Uterus (tissue), 4 donors: ENCODE measurements at places on chromosomes 2 and 18.
A peak's percentile ranks its signal among the peaks of the same experiment; 100 is the strongest.

- H3K36me3 ChIP-seq = no peaks in the 10 kb centered on the region
- no peak overlapping the region for H3K4me3 ChIP-seq
- no peaks in the 10 kb centered on the region for H3K4me1 ChIP-seq
- no peak for DNase-seq
- no peak overlapping the region for H3K27ac ChIP-seq
Measured at GRCh38 chr2:35989040-35989439, 366.5 kb upstream of the CRIM1 start.

GRCh38 chr2:85765081-85765731, 11.4 kb downstream of the ATOH8 start:
- no peak overlapping the region for H3K4me3 ChIP-seq
- no peaks in the 10 kb centered on the region for H3K27me3 ChIP-seq
- H3K36me3 ChIP-seq = no peaks in the 10 kb centered on the region
- no peak for DNase-seq

- no peak for DNase-seq
- H3K4me3 ChIP-seq = no peak overlapping the region
- no peak overlapping the region for H3K27ac ChIP-seq
- no peaks in the 10 kb centered on the region for H3K4me1 ChIP-seq
Measured at GRCh38 chr2:39234754-39235153, 9.0 kb downstream of the CDKL4 start.

- peak overlapping the region; percentile 29 for H3K27ac ChIP-seq
- no peaks in the 10 kb centered on the region for H3K27me3 ChIP-seq
- H3K36me3 ChIP-seq = no peaks in the 10 kb centered on the region
- DNase-seq = peak; percentile 33
- no peaks in the 10 kb centered on the region for H3K4me1 ChIP-seq
Measured at GRCh38 chr2:88828397-88829137, 137.1 kb downstream of the RPIA start.

DNA sequence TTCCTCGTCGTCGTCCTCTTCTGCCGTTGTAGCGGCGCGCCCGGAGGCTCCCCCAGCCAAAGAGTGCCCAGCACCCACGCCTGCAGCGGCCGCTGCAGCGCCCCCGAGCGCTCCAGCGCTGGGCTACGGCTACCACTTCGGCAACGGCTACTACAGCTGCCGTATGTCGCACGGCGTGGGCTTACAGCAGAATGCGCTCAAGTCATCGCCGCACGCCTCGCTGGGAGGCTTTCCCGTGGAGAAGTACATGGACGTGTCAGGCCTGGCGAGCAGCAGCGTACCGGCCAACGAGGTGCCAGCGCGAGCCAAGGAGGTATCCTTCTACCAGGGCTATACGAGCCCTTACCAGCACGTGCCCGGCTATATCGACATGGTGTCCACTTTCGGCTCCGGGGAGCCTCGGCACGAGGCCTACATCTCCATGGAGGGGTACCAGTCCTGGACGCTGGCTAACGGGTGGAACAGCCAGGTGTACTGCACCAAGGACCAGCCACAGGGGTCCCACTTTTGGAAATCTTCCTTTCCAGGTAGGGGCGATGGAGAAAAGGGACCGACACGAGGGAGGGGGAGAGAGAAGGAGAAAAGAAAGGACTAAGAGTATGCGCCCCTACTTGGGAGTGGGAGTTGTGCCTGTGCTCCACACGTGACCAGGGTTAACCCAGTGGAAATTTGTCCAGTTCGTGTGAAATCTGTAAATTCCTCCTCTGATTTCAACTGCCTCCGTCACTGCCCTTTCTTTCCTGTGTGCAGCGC, 800 bp downstream of the HOXD13 start:
- no peak overlapping the region for H3K27ac ChIP-seq
- DNase-seq = no peak
- peaks cover 91% of the 10 kb centered on the region for H3K27me3 ChIP-seq
- H3K36me3 ChIP-seq = no peaks in the 10 kb centered on the region
- no peaks in the 10 kb centered on the region for H3K4me1 ChIP-seq

DNA sequence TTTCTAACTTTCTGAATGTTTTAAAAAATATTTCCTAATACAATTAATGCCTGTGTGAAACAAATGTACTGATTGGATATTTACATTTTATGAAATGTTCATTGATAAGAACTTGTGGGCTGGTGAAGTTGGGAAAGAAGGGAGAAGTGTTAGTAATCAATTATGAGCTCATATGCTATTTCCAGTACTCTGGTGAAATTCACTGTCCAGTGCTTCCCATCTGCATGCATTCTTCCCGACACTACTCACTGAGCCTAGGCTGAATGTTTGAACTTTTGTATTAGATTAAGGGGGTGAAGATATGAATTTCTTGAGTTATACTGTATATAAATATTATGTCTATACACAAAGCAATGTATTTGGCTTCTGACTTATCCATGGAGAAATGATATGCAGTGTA, 36.0 kb downstream of the SKA1 start:
- no peak for DNase-seq
- H3K27me3 ChIP-seq = no peaks in the 10 kb centered on the region
- H3K4me3 ChIP-seq = no peak overlapping the region
- H3K27ac ChIP-seq = no peak overlapping the region
